ENCODE measurements at places on chromosomes 6 and 20.

DNA sequence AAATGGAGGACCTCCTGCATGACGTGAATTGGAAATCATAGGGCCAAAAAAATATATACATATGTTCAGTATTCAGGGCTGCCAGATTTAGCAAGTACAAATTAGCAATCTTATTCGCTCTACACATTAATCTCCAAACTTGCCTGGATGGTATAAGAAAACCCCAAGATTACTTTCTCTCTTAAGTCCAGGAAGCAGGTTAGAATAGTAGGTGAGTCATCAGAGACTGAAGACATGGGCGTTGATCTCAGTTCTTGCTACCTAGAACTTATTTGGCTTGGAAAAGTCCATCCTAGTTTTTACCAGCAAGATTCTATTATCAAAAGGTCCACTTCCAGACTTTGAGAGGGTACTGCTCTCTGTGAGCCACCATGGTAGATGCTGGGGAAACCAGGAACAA, 47.4 kb downstream of the GPR63 start:
- DNase-seq, result no peak

DNA sequence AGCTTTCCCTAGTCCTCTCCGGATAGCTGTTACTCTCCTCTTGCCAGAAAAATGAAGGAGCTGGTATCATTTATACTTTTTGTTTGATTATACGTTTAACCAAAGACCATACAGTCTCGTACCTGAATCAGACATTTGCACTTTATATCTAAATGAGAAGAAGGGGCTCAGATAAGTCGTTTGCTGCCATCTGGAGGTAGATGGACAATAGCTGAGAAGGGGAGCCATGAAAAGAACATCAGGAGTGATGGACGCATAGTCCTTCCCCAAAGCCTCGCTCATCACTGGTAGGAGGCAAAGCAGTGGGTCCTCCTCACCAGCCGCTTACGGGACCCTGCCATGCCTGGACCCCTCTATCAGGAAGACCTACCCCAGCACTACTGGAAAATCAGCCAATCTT, 45.4 kb downstream of the RPF2 start:
- peak; percentile 9 for DNase-seq

- DNase-seq, result no peak
Measured at GRCh38 chr20:50333812-50334211, 143.2 kb downstream of the CEBPB start.

GRCh38 chr6:42387336-42387735, 64.4 kb downstream of the TRERF1 start:
- DNase-seq, result no peak

GRCh38 chr20:24236201-24236600, 233.2 kb upstream of the SYNDIG1 start:
- no peak for DNase-seq

DNA sequence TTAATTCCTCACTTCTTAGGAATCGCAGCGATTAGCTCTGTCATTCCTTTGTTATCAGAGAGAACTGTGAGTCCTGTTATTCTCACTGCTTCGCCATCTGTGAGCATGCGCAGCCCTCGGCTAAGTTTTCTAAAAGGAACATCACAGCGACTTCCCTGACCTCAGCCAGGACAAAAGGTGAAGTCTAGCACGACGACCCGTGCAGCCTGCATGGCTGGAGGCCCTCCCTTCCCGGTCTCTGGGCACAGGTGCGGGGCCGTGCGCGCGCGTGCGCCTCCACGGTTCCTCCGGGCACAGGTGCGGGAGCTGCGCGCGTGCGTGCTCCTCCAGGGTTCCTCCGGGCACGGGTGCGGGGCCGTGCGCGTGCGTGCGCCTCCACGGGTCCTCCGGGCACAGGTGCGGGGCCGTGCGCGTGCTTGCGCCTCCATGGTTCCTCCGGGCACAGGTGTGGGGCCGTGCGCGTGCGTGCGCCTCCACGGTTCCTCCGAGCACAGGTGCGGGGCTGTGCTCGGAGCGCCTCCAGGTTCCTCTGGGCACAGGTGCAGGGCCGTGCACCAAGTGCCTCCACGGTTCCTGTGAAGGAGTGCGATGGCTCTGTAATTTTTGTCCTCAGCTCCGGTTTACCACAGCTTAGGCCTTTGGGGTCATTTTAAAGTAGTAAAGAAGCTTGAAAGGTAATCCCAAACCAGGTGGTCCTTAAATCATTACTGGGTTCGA, 212.3 kb downstream of the ERMARD start:
- no peak for DNase-seq

- DNase-seq, result no peak
Measured at GRCh38 chr6:157806131-157806855, 16.8 kb upstream of the SNX9 start.

GRCh38 chr6:73566954-73567591, 46.2 kb upstream of the EEF1A1 start:
- no peak for DNase-seq

- DNase-seq, result peak; percentile 77
Measured at GRCh38 chr6:97085772-97086171, 161.2 kb downstream of the KLHL32 start.

GRCh38 chr6:162307865-162308264, 419.7 kb downstream of the PRKN start:
- no peak for DNase-seq

DNA sequence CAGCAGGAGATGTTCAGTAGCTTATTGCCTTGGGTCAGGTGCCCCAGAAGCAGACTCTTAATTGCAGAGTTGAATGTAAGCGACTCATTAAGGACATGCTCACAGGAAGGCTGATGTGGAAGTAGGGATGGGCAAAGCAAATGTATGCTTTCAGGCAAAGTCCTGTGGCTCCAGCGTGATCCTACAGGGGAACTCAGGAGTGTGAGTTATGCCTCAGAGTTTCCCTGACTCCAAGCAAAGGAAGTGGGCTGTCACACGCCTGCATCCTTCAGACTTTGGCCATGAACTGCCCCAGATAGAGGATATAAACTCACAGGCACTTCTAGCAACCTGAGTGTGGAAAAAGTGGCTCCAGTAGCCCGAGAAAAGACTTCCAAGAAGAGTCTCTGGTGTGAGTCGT, 64.9 kb upstream of the ZNF133 start:
- DNase-seq, result no peak

DNA sequence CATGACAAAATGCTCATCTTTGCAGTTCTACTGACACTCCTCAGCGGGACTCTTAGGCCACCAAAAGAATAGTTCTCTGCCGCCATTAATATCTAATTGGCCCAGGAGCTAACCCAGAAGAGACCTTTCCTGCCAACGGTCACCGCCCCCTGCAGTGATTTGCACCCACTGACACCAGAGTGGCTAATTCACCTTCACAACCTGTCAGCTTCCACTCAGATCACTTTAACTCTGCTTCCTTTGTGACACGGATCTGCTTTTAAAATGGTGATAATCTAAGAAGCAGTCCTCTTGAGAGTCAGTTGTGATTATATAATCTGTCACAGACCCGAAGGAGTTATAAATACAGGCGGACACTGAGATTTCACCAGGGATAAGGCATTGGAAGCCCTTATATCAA, 172.8 kb downstream of the FRK start:
- no peak for DNase-seq

- no peak for DNase-seq
Measured at GRCh38 chr6:36722879-36723278, 25.3 kb downstream of the RAB44 start.

GRCh38 chr20:59007665-59008511, 834 bp upstream of the CTSZ start:
- DNase-seq, result no peak

GRCh38 chr6:147972448-147972847, 370.2 kb upstream of the SASH1 start:
- no peak for DNase-seq

- DNase-seq, result no peak
Measured at GRCh38 chr6:21749754-21750153, 156.2 kb downstream of the SOX4 start.

- peak; percentile 92 for DNase-seq
Measured at GRCh38 chr6:149855040-149855654, 9.0 kb downstream of the LRP11 start.

- DNase-seq, result peak; percentile 21
Measured at GRCh38 chr20:22723659-22724058, 139.3 kb upstream of the FOXA2 start.

DNA sequence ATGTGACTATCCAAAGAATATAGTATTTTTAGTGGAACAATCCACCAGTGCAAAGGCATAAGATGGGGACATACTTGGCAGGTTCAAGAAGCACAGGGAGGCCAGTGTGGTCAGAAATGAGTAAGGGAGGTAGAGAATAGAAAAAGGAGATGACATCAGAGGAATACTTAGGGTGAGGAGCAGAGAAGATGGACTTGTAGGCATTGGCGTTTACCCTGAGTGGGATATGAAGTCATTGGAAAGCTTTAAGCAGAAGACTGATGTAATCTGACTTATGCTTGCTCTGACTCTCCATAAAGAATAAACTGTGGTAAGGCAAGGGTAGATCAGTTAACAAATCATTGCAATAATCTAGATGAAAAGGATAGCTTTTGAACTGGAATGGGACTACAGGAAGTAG, 228.7 kb downstream of the GJA1 start:
- no peak for DNase-seq

DNA sequence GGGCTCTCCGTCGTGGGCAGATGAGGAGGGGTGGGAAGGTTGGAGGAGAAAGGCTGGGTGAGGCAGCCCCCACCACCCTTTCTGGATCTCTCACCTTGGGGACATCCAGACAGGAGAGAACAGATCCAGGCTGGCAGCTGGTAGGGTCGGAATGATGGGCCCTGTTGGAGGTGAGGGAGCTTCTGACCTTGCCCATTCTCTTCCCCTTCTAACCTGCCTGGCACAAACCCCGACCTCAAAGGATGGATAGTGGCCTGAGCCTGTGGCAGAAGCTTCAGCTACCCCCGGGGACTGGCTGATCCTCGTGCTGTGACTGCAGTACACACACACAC, 6.0 kb upstream of the NPBWR2 start:
- no peak for DNase-seq

DNA sequence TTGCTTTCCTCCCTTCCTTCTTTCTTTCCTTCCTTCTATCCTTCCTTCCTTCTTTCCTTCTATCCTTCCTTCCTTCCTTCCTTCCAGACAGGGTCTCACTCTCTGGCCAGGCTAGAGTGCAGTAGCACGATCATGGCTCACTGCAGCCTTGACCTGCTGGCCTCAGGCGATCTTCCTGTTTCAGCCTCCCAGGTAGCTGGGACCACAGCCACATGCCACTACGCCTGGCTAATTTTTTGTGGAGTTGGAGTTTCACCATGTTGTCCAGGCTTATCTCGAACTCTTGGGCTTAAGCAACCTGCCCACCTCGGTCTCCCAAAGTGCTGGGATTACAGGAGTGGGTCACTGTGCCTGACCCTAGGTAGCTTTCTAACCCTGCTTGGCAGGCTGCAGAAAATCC, 12.2 kb upstream of the SEC63 start:
- DNase-seq, result no peak

GRCh38 chr6:131173680-131174079, 38.4 kb downstream of the AKAP7 start:
- DNase-seq, result no peak

DNA sequence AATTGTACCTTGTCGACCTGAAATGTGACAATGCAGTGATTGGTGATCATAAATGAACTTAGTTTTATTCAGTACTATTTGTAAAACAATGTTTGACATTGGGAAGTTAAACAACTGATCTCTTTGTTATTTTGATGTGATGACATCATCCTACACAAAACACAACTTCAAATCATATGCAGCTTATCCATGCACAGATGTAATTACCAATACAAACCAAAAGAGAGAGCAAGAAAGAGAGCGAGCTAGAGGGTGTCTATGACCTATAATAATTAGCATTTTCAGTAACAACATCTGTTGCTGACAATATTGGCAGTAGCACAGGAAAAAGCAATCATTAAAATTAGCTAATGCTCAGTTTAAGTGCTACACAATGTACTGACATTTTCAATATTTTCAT, 320.9 kb downstream of the UTRN start:
- no peak for DNase-seq

- DNase-seq, result no peak
Measured at GRCh38 chr20:50301712-50302111, 111.1 kb downstream of the CEBPB start.

DNA sequence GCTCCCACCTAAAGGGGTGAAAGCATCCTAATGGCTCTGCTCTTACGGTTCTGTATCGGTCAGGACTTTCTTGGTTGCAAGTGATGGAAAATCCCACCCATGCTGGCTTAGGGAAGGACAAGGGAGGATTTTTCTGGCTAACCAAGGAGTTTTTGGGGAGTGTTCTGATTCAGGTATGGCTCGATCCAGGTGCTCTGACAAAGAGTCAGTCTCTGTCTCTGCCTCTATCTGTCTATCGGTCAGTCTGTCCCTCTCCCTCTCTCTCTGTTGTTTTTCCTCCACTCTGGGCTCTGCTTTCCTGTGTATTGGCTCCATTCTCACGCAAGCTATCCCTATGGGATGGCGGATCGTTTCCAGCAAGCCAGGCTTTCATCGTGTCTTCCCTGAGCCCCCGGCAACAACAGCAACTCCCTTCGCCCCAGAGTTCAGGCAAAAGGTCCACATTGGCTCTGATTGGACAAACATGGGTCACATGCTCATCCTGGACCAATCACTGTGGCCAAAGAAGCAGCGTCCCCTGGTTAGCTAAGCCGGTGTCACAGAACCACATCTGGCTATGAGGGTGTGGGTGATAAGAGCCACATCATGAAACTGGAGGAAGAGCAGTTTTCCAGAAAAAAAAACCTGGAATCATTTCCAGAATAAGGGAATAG, 160.3 kb downstream of the BMP7 start:
- no peak for DNase-seq

GRCh38 chr20:1848373-1848772, 46.8 kb upstream of the SIRPA start:
- no peak for DNase-seq

DNA sequence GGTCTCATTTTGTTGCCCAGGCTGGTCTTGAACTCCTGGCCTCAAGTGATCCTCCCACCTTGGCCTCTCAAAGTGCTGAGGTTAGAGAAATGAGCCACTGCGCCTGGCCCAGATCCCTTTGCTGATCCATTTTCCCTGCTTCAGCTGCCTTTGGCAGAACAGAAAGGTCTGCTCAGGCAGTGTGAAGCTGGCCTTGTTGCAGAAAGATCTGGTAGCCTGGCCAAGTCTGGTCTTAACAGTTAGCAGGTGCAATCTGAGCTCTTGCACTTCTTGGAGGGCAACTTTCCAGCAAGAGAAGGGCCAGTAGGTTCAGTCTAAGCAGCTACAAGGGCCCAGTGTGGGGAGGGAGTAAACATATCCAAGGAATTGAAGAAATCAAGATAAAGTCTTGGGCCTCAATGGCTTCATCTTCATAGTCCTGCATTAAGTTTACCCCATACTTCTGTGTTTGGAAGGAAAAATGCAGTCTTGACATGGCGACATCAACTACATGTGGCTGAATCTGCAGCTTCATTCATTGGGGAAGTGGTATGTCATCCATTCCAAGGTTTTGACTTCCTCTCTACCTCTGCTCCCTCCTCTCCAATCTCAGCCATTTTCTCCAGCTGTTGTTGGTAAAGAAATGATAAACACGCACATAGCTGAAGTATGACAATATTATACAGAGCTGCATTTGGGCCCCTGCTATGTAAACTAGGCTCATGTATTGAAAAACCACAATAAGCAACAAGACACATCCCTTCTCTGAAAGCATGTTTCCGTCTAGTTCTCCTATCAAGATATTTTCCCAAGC, 39.0 kb upstream of the NEDD9 start:
- no peak for DNase-seq

- no peak for DNase-seq
Measured at GRCh38 chr20:46694484-46694883, 5.2 kb upstream of the TP53RK start.

GRCh38 chr20:35269055-35269781, 8.7 kb downstream of the MMP24OS start:
- peak; percentile 53 for DNase-seq

GRCh38 chr6:166580076-166581050, 6.1 kb downstream of the RAMACL start:
- no peak for DNase-seq
